Activated T-helper 1 cell treated with anti-CD3 and anti-CD28 coated beads, Interleukin-12 subunit alpha, Interleukin-12 subunit beta, Interleukin-2, Interleukin-4 antibody, amounts not matched to agents 30 ng/mL and 10 ng/mL and 1 ng/mL, durations not matched to agents 14 hours and 24 hours and 36 hours (primary cell): ENCODE measurements at places on chromosomes 7 and 10. TPM values are rescaled to one million over a fixed set of nuclear protein-coding genes. Genes with fewer than 3 reads are reported as not detected.

Gene ZNF117
- 3.1 TPM in 2 replicates for total RNA-seq

Gene SEC61A2
- total RNA-seq = 21.9 and 22.1 TPM in 2 replicates

Gene CPED1
- total RNA-seq = not detected in 2 replicates

Gene CYP2C18
- total RNA-seq = 1.1 and 1.2 TPM in 2 replicates

Gene LRRC18
- total RNA-seq = not detected in 2 replicates

Gene TMEM26
- not detected in 2 replicates for total RNA-seq

Gene EGFR
- 0.10 TPM in 1 of 2 replicates, not detected in the other for total RNA-seq

Gene EIF4H
- 343 and 355 TPM in 2 replicates for total RNA-seq

Gene TLX1
- total RNA-seq = not detected in 2 replicates

Gene GCC1
- 16.8 and 17.4 TPM in 2 replicates for total RNA-seq

Gene CPA4
- not detected in 2 replicates for total RNA-seq

Gene LBX1
- not detected in 2 replicates for total RNA-seq

Gene MAT1A
- not detected in 2 replicates for total RNA-seq

Gene CPVL
- not detected in 2 replicates for total RNA-seq

Gene HK1
- total RNA-seq = 155 and 161 TPM in 2 replicates

Gene AUTS2
- 2.4 and 2.7 TPM in 2 replicates for total RNA-seq

Gene TAX1BP1
- total RNA-seq = 88.6 and 90.9 TPM in 2 replicates

Gene SYNPO2L
- total RNA-seq = 0.03 TPM in 1 of 2 replicates, not detected in the other

Gene TMEM229A
- not detected in 2 replicates for total RNA-seq
